DMS79 (cell line): ENCODE measurements at places on chromosomes 3 and 15.

- DNase-seq: no peak
Observed at GRCh38 chr3:150306083-150306482, 102.0 kb upstream of the TSC22D2 start.

DNA sequence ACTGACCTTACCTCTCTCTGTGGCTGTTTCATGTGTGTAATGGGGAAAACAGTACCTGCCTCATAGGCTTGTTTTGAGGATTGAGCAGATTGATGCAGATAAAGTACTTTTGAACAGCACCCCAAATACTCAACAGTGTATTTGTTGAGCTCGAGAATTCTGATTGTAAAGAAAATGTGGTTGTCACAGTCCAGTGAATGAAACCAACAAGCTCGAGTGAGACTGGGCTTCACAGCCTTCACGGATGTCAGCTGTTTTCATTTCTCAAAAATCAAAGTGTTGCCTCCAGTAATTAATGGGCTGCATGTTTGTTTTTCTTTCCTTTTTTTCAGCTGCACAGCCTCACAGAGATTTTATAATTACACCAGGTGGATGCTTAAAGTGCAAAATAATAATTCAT lies 43.7 kb downstream of the PARP15 start:
- DNase-seq: no peak

DNA sequence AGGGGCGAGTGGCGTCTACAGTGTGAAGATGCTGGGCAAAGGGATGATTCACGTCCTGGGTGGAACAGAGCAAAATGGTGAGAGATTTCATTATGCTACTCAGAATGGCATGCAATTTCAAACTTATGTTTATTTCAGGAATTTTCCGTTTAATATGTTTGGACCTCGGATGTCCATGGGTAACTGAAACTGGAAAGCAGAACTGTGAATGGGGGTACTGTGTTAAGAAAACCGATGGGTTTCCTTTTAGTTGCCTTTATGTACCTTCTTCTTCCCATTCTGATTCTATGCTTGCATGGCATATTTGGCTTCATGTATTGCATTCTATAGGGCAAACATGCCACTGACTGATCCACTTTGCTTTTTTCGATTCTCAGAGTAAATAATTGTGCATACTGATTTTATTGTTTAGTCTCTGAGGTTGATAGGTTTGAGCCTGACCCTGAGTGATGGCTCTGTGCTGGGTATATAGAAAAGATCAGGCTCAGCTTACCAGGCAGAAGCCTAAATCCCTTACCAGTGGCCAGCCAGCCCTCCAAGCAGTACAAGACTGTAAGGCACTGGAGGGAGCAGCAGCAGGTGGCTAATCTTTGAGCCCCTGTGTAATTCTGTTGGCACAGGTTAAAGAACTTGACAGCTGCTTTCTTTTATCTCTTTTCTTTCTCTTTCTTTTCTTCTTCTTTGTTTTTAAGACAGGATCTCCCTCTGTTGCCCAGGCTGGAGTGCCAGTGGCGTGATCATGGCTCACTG lies 4.5 kb downstream of the QTRT2 start:
- DNase-seq: no peak

GRCh38 chr15:67927501-67928168 lies 87.8 kb upstream of the RNU6-1 start:
- peak; percentile 53 for DNase-seq

DNA sequence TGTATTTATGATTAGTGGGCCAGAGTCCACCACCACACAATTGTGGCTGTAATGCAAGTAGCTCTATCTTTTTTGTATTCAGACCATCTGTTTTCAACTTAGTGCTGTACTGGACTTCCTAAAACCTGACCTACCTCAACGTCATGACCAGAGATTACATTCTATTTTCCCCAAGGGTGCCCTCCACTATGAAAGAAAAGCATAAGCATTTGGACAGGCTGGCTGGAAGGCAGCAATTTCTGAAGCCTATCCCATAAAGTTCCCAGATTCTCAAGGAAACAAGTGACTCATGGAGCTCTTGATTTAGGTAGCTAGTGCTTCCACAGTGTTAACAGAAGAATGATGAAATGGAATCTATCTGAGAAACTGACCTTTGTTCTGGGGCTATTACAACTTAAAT lies 75.8 kb downstream of the COL8A1 start:
- no peak for DNase-seq

- no peak for DNase-seq
Observed at GRCh38 chr15:100106732-100107131, 235.0 kb downstream of the ADAMTS17 start.

GRCh38 chr15:91465086-91465485 lies 365.0 kb downstream of the SV2B start:
- no peak for DNase-seq

GRCh38 chr3:123295901-123296250 lies 94.1 kb downstream of the SEC22A start:
- no peak for DNase-seq
